CD4-positive, alpha-beta T cell treated with Interleukin-12 subunit alpha and Interleukin-12 subunit beta, for 1 hour (primary cell): ENCODE measurements at places on chromosomes 12 and 14.

- peak; percentile 77 for DNase-seq
Measured at GRCh38 chr12:121799156-121799841, 4.5 kb upstream of the SETD1B start.

- no peak for DNase-seq
Measured at GRCh38 chr12:89424389-89424788, 72.1 kb upstream of the DUSP6 start.

- no peak for DNase-seq
Measured at GRCh38 chr14:60926002-60926401, 54.9 kb downstream of the TRMT5 start.

GRCh38 chr12:5512601-5512970 lies 80.7 kb downstream of the NTF3 start:
- DNase-seq: no peak

DNA sequence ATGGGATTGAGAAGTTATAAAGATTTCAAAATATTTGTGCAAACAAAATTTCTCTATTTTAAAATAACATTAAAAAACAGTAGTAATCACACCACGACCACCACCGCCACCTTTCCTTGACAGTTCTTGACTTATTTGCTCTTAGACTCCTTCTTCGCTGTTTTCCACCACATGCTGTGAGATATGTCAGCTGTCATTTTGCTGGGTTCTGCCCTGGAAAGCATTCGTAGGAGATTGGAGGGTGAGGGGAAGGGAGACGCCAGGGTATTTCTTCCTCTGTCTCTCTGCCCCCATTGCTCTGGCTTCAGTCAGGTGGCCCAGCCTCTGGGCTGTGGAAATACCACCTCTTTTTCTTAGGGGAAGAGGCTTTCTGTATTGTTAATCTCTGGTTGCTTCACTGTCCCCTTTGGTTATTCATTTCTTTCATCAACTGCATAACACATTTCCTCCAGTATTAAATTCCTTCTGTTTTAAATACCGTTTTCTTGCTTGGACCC lies 186.2 kb downstream of the NEDD1 start:
- no peak for DNase-seq

GRCh38 chr12:83893101-83893500 lies 1019.5 kb downstream of the SLC6A15 start:
- DNase-seq: no peak

DNA sequence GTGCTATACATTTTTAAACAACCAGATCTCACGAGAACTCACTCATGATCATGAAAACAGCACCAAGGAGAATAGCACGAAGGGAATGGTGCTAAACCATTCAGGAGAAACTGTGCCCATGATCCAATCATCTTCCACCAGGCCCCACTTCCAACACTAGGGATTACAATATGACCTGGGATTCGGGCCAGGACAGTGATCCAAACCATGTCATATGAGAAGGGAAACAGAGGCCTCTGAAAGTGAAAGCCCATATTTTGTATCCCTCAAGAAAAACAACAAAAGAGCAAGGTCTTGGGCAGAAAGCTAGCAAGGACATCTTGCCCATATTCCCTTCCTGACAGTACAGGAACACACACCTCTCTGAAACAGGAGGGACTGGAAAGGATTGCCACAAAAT lies 163.9 kb upstream of the VASH1 start:
- DNase-seq: no peak

DNA sequence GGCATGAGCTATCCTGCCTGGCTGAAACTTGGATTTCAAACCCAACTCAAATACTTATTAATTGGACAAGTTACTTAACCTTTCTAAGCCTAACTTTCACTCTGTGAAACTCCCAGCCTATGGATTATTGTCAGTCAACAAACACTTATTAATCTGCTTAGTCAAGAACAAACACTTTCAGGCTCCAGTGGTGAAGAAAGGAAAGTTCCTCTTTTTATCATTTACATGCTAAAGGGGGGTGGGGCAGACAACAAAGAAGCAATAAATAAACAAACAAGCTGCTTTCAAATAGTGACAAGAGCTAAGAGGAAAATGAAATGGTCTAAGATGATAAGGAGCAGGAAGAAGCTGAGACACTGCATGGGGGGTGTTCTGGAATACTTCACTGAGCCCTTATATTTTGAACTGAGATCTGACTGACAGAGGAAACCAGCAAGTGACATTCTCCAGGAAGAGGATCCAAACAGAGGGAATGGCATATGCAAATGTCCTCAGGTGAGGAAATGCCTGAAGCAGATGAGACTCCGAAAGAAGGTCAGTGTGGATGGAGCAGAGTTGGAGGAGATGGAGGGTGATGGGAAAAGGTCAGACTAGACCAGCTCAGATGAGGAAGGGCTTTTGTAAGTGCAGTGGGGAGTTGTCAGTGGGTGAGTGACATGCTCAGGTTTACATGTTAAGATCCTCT lies 259.6 kb downstream of the ITPR2 start:
- DNase-seq: no peak

DNA sequence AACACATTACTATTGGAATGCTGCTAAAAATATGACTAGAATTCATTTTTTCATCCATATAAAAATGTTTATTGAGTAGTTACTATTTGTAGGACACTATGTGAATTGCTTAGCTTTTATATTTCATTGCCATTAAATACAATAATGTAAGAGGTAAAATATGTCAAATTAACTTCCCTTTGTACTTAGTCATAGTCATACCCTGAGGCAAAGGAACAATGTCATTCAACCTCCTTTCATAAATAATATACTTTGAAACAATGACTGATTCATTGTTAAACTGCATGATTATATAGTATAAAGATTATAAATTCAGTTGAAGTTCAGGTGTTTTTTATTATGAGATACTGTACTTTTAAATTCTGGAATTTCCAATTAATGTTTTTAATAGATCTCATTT lies 105.2 kb downstream of the GARIN6 start:
- no peak for DNase-seq

GRCh38 chr12:89372584-89373370 lies 20.5 kb upstream of the DUSP6 start:
- DNase-seq: no peak

- no peak for DNase-seq
Measured at GRCh38 chr12:99911081-99911480, 73.7 kb downstream of the ANKS1B start.

DNA sequence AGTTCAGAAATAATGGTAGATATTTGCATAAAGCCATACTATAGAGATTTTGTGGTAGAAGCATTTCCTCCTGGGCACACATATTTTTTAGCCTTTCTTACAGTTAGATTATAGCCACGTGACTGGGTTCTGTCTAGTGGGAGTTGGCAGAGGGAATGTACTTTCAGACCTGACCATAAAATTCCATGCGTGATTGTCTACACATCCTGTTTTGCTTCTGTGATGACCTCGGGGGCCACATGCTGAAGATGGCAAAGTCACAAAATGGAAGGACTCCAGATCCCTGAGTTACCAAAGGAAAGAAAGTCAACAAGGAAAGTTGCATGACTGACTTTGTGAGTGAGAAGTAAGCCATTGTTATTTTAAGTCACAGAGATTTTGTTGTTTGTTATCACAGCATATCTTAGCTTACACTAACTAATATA lies 14.6 kb upstream of the MIA2 start:
- no peak for DNase-seq

- peak; percentile 14 for DNase-seq
Measured at GRCh38 chr14:55707365-55707804, 127.4 kb downstream of the KTN1 start.

GRCh38 chr12:57852620-57853500 lies 6.3 kb upstream of the CTDSP2 start:
- no peak for DNase-seq

DNA sequence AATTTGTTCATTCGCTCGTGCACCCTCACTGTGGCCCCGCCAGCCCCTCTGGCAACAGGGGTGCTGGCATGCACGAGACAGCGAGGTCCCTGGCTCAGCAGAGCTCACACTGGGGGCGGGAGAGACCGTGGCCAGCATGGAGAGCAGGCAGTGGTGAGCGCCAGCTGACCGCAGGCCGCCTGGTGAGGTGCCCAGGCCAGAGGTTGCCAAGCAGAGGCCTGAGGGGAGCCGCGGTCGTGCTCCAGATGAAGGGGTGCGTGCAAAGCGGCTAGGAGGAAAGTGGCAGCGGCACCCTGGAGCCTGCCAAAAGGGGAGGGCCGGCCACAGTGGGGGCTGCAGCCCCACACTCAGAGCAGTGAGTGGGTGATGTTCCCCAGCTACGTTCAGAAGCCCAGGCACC lies 56.1 kb downstream of the CDC42BPB start:
- DNase-seq: no peak

DNA sequence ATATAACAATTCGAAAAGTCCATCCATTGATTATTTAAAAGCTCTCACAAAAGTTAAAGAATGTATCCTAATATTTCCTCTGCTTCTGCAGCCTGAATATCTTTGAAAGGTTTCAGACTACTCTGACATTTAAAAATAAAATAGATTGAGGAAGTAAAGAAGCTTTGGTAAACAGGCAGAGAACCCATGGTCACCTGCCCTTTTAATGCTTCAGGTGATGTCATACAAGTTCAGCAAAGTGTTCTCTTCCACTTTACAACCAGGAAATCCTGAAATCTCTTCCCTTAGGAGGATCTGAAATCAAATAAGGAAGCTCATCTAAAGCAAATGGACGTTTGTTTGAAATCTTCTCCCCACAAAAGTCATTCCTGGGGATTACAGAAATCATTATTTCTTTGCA lies 322.4 kb downstream of the PDZRN4 start:
- no peak for DNase-seq

DNA sequence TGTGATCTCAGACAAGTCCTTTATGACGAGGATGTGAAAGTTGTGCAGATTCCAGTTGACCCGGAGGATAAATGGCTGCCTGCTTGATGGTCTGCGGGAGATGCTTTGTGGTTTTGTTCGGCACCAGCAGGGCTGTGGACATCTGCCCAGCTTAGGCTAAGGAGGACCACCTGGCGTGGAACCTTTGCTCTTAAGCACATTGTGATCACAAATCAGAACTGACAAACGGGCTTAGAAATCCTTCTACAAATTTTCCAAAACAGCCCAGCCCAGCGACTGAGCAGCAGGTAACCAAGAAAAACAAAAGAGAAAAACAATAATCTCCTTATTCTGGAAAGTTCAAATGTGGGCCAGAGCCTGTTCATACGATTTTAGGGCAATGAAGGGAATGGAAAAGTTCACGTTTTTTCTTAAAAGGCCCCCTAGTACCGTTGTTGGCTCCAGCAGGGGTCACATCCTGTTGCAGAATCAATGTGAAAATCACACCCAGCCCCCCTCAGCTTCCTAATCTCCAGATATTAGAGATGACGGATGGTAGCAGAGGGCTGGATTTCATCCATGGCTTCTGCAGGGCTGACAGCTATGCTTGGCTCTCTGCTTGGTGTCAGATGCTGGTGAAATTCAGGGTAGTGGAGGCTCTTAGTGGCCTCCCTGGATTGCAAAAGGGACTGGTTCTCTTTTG lies 81.1 kb upstream of the RFLNA start:
- no peak for DNase-seq

DNA sequence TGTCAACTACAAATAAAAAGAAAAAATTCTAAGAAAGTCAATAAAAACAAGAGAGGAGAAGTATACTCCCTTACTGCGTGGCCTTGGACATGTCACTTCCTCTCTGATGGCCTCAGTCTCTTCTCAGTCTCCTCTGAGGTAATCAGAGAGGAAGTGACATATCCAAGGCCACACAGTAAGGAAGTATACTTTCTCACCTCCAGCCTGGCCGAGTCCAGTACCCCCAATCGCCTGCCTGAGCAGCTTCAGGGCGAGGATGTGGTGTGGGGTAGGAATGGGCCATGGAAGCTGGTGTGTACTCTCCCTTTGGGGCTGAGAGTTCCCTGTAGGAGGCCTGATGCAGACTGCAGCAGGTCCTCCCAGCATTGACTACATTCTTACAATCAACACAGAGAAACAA lies 15.8 kb downstream of the VDR start:
- peak; percentile 50 for DNase-seq

- no peak for DNase-seq
Measured at GRCh38 chr14:70173569-70173968, 15.2 kb downstream of the SLC8A3 start.

DNA sequence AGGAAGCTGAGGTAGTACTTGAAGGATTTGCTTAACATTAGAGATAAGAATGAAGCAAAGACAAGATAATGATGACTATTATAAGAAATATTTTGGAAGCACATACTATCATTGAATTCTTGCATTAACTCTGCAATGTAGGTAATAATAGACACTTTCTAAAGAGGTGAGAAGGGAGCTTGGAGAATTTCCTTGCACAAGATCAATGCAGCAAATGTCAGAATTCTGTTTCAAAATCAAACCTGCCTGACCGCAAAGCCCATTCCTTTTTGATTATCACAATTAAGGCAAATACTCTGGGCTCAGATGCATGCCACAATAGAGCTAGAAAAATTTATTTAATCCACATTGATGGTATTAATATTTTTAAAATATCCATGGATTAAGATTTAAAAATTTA lies 50.4 kb upstream of the RIC8B start:
- DNase-seq: no peak

GRCh38 chr12:99039367-99040120 lies 394.5 kb downstream of the APAF1 start:
- DNase-seq: no peak

DNA sequence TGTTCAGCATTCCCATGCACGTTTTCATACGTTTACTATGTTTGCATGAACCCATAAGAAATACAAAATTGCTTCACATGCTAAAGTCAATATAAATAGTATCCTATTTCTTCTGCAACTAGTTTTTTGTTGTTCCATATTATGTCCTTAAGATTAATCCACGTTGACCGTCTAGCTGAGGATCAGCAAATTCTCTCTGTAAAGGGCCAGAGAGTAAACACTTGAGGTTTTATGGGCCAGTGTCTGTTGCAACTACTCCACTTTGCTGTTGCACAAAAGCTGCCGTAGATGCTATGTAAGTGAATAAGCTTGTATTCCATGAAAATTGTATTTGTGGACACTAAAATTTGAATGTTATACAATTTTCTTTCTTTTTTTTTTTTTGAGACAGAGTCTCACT lies 21.1 kb upstream of the PITPNM2 start:
- DNase-seq: no peak

DNA sequence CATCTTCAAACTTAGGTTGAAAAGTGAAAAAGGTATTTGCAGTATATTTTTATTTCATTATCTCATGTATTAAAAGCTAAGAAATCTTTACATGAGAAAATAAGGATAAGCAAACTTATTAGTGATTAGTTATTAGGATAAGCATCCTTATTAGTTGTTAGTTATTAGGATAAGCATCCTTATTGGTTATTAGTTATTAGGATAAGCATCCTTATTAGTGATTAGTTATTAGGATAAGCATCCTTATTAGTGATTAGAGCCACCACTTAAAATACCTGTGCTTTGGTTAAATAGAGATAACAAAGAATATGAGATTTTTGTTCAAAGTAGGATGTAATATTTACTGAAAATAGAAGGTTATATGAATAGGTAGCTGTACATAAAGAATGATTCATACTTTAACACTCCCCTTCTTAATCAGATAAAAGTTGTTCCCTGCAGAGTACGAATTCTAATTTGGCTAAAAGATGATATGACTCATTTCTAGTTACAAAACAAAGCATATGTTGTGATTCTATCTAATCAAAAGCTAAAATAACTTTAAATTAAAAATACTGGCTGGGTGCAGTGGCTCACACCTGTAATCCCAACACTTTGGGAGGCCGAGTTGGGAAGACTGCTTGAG lies 56.4 kb downstream of the KDM5A start:
- no peak for DNase-seq
